ENCODE measurements at places on chromosomes 5 and 9.

GRCh38 chr9:84337252-84337651 lies 3.3 kb downstream of the SLC28A3 start:
- no peak for DNase-seq

DNA sequence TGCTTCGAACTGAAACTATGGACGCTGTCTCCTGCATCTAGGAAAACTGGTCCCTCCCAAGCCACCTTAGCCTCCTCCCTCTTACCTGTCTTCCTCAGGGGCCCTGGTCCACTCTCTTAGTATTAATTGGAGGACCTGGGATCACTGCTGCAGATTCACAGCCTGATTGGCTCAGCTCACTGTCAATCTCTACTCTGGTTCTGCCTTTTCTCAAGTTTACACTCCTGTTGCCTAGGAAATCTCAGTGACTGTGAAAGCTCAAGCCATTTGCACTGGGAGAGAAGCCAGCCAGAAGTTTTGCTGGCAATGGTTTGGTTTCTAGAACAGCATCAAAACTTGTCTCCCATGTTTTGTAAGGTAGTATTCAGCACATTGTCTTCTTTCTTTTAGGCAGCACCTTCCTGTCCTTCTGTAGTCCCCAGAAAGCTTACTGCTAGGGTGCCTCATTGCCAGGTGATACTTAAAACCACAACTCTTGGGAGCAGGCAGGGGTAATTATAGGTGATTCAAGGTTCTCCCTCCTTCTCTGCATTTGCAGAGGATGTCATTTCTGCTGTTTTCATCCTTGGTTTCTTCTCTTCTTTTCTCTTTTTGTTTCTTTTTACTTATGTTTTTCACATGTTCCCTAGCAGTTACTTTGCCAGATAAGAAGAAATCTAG lies at the start of gene CAPSL:
Gene CAPSL, minus strand, starts transcription at position 55 of the 660 bp plus-strand sequence. CDS start 17,502 bp downstream, outside the sequence.
- no peak for DNase-seq

DNA sequence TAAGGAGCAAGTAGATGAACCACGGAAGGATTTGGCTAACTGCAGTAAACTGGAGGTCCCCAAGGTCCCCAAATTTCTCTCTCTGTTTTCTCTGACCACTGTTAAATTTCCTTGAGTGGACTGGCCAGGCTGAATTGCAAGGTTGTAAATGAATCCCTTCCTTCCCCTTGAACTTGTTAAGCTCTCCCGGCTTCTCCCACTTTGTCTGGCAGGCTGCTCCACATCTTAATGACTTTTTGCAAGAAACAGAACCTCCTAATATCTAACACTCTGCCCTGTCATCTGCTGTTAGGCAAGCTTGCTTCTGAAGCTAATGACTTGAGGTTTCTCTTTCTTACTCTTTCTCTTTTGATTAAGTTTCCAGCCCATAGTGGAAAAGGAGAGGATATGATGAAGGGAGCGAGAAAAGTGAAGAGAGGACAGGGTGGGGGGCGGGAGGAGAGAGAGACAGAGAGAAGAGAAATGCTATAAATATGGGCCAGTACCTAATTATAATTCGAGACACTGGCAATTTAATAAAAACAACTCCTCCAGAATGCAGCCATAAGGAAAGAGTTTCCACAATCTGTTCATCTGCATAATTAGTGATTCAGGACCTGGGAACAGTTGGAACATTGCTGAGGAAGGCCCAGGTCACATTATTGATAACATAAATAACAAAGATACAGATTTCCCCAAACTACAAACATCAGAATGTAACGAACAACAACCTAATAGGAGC lies 437.3 kb upstream of the MPDZ start:
- DNase-seq: no peak

DNA sequence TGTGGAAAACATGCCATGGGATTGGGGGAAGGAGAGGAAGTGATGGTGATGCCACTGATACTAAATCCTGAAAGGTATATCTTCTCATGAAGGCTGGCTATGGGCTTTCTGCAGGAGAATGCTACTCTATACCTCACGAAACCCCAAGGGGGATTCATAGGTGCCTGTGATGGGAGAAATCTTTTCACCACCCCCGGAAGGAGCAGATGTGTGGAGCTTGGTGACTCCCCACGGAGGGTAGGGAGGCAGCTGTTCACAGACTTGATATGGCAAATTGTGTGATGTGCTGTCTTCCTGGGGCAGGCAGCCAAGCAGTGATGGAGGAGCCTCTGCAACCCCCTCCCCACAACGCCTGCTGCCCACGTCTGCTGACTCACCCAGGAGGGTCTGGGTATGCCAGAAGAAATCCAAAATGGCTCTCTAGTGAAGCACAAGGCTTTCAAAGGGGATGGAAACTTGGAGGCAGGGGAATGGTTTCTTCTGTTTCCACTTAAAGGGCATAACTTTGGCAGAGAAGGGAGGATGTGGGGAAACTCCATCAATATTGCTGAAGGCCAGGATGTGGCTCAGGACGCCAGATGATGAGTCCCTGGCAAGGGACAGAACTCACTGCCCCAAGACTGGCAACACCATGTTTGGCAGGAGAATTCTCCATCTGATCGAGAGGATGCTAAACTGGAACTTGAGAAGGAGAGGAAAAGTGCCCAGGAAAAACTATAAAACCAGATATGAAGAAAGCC lies 188.3 kb downstream of the GABBR2 start:
- no peak for DNase-seq

DNA sequence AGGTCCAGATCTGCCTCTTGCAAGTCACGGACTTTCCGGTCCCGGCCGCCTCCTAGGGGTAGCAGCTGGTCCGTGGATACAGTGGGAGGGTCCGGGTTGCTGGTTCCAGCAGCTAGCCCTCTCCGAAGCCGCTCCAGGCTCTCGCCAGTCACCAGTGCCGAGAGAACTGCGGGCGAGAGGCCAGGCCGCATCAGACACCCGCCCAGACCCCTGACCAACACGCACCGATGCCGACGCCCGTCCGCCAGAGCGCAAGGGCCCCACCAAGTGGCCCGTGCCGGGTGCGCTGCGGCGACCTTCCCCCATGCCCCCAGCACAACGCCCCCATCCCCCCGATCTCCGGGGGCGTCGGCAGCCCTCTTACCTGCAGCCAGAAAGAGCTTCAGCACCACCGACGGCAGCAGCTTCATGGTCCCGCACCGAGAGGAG lies 470 bp downstream of the HBEGF start:
- DNase-seq: no peak

DNA sequence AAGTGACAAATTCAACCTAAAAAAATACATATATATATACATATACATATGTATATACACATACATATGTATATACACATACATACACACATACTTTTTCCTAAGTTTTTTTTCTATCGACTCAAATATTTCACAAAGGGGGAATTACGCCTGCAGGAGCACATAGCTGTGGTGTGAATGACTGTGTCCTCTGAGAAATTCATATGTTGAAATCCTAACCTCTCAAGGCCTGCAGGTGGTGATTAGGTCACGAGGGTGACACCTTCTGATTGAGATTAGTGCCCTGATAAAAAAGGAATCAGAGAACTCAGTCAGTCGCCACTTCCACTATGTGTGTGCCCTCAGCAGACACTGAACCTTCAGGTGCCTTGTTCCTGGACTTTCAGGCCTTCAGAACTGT lies 248.7 kb downstream of the SEMA5A start:
- DNase-seq: no peak

- no peak for DNase-seq
Measured at GRCh38 chr5:7671381-7671993, 179.4 kb downstream of the CFAP90 start.

- no peak for DNase-seq
Measured at GRCh38 chr5:136042156-136042555, 13.4 kb downstream of the TGFBI start.

DNA sequence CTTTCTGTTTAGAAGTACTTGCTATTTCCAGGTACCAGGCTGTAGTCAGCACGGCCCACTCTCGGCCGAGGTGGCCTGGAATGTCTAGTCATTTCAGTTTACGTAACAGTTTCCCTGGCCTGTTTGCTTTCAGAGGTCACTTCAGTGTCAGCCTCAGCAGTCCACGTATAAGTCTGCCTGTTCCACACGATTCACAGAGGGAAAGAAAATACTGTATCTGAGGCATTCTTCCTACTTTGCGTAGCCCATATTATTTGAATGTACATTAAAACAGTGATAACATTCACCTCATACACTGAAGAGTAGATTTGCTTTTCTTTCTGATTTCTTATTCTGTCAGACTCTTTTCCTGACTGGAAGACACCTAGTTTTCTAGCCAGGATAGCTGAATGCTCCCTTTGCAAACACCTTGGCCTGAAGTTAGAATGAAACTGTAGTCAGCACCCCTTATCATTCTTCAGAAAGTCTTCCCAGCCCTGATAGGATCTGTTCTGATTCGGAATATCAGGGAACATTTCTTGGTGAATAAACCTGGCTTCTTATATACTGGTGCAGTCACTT lies 140.9 kb downstream of the AOPEP start:
- DNase-seq: no peak

- no peak for DNase-seq
Measured at GRCh38 chr9:37061768-37062167, 27.7 kb upstream of the PAX5 start.

DNA sequence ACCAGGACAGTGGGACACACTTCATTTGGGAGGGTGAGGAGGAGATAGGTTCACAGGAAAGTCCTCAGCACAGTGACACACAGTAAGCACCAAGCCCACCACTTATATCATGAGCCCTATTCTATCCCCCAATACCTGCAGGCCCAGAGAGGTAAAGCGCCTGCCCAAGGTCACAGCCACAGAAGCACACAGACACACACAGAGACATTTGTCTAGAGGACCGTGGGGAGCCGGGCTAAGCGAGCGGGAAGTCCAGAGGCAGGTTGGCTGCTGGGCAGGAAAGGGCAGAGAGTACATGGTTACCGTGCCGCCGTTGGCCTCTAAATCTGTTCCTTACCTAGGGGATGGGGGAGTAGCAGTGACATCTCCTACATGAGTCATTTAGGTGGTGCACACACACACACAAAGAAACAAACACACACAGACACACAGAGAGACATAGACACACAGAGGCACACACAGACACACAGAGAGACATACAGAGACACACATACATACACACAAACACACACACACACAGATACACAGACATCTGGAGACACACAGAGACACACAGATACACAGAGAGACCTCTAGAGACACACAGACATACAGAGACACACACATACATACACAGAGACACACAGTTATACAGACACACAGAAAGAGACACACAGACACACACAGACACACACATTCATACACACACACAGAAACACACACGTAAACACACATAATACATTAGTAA lies 15.9 kb upstream of the DUSP1 start:
- no peak for DNase-seq

GRCh38 chr5:120037451-120037850 lies 408.1 kb downstream of the FAM170A start:
- no peak for DNase-seq

DNA sequence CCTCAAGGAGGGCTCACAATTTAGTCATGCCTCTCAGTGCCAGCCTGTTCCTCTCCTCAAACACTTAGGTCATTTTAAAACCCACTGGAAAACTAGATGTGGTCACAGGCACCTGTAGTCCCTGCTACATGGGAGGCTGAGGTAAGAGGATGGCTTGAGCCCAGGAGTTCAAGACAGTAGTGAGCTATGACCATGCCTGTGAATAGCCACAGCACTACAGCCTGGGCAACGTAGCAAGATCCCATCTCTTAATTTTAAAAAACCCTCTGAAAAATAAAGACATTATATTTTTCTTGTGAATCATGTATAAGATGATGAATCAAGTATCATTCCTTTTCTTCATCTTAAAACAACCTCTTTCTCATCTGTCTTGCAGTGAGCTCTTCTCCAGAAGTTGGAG lies 45.8 kb downstream of the KLF4 start:
- no peak for DNase-seq

DNA sequence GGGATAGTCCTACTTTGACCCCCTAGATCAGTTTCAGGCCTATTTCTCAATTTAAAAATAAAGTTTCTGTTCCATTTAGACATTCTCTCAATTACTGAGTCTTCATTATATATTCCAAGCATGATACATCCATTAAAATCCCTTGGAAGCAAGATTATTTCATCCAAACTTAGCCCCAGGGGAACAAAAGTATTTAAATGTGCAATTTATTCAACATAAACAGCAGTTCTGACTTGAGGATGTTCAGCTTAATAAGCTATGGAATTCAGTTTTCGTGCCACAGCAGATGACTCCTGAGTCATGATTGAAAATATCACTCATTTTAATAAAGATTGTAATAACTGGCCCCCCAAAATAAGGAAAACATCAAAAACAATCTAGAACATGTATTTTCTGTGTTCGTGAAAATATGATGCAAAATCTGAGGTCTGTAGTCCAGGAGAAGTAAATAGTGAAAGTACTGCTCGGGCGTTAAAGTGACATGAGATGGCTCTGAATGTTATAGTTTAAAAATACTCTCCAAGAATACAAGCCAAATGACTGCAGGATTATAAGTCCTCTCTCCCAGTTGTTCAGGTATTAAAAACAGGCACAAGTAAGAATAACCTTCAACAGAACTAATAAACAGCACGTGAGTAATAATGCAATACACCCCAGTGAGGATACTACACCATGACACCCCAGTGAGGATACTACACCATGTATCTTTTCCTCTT lies 67.1 kb downstream of the RETREG1 start:
- DNase-seq: no peak

GRCh38 chr9:76737154-76737902 lies 26.9 kb upstream of the PCA3 start:
- no peak for DNase-seq

DNA sequence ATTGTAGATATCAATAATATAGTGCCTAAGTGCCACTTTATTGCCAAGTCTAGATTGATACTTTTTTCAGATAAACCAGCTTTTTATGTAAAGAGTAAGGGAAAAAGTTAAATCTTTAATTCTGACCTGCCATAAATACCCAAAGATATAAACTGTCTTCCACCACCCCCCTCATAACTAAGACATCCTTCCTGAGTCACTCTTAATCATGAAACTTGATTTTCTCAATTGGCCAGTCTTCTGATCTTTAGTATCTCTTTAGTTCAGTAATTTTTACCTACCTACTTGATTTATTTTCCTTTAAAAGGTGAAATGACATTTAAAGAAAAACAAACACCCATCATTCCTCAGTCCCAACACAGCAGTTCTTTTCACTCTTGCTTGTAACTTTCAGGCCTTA lies 21.8 kb downstream of the C5orf22 start:
- DNase-seq: no peak

DNA sequence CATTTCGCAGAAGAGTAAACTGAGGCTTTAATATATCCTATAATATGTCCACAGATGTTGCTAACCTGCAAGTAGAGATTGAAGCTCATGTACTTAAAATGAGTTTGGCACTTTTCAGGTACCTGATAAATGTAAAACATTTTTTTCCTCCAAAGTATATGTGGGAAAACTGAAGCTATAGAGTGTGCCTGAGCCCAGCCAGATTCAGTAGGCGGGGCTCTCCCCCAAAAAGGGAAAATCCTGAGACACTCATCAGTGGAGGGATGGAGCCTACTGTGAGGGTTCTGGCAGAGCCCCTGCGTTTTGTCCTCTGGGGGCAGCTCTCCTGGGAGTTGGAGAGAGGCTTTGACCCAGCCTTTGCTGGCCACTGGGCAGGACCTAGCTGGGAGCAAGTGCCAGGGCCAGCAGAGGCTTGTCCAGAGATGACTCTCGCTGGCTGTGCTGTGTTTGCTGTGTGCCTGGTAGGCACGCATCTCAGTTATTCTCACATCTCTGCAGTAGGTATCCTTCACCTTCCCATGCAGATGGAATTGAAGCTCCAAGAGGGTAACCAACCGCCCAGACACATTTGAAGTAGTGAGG lies 81.1 kb upstream of the SPRY4 start:
- DNase-seq: no peak

GRCh38 chr5:172550096-172550765 lies 90.8 kb upstream of the NEURL1B start:
- no peak for DNase-seq

- no peak for DNase-seq
Measured at GRCh38 chr5:73814233-73814846, 188.3 kb downstream of the ARHGEF28 start.
